ENCODE measurements at places on chromosomes 7 and 10. TPM values are rescaled to one million over a fixed set of nuclear protein-coding genes. Genes with fewer than 3 reads are reported as not detected.

Gene PRRT4
- total RNA-seq, result 0.32 TPM

Gene ZNF394
- 33.0 TPM for total RNA-seq

Gene NRF1
- 12.7 TPM for total RNA-seq

Gene FLNC
- 74.8 TPM for total RNA-seq

Gene LIPM
- not detected for total RNA-seq

Gene ZNF239
- 0.91 TPM for total RNA-seq

Gene MRLN
- total RNA-seq, result not detected

Gene GNGT1
- total RNA-seq, result not detected

Gene TMEM225B
- total RNA-seq, result under 0.01 TPM

Gene MSMB
- total RNA-seq, result not detected

Gene SLC26A5
- not detected for total RNA-seq

Gene METTL27
- total RNA-seq, result 1.7 TPM

Gene PGAM2
- total RNA-seq, result not detected

Gene MMP21
- total RNA-seq, result not detected

Gene TET1
- 0.32 TPM for total RNA-seq

Gene FAM131B
- 1.4 TPM for total RNA-seq

Gene SAP25
- total RNA-seq, result not detected

Gene LIPF
- not detected for total RNA-seq

Data from epithelial cell of umbilical artery (primary cell).